ENCODE measurements at places on chromosomes 1 and 21. TPM values are rescaled to one million over a fixed set of nuclear protein-coding genes. Genes with fewer than 3 reads are reported as not detected.
A peak's percentile ranks its signal among the peaks of the same experiment; 100 is the strongest.

The PLXNA2 gene
- total RNA-seq: 42.6 TPM

GRCh38 chr1:84653130-84653677, 37.1 kb downstream of the SSX2IP start:
- no peak for ATAC-seq

- ATAC-seq: peak; percentile 99
Measured at GRCh38 chr1:113965703-113966412, 13.4 kb upstream of the OLFML3 start.

- ATAC-seq: no peak
Measured at GRCh38 chr1:208868554-208868953, 624.4 kb upstream of the PLXNA2 start.

GRCh38 chr1:76170084-76170483, 95.5 kb downstream of the ST6GALNAC3 start:
- ATAC-seq: no peak

DNA sequence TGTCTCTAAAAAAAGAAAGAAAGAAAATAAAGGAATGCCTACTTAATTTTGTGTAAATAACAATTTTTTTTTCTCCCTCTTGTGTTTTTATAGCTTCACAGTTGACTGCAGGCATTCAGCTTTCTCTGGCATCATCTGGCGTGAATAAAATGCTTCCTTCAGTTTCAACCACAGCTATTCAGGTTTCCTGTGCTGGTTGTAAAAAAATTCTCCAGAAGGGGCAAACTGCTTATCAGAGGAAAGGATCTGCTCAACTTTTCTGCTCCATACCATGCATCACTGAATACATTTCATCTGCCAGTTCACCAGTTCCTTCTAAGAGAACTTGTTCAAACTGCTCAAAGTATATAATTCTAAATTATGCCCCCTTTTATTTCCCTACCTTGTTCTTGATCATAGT, 18.0 kb downstream of the ZMYM1 start:
- peak; percentile 25 for ATAC-seq

GRCh38 chr1:200226268-200226968, 183.4 kb downstream of the ZNF281 start:
- no peak for ATAC-seq

DNA sequence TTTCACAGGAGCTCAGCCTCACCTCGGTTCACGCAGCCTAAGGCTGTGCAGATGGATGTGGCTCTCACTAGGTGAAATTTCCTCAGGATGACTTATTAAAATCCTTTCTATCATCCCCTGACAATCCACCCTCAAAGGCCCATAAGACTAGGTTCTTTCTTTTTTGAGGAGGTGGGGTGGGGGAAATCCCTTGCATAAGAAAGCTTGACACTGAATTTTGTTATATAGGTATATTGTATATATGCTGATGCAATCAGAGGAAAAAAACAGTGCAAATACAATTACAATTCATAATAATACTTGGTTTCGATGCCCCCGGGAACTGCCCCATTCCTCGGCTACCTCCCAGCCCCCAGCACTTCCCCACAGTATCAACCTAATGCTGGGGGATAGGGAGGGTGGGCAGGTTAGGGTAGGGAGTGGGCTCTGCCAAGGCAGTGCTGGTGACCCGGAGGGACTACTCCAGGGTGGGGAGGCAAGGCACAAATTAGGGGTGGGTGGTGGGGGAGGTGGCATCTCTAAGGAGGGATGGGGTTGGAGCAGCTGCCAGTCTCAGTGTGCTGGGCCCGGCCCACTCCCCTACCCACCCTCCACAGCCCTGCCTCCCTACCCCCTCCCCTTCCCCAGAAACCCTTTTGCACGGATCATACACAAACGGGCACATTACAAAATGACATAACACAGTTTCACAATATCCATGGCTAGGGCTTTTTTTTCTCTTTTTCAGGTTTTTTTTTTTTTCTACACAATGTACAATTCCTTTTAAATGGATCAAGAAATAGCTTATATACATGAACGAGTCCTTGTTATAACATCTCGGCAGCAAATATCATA, 30.9 kb downstream of the SLC27A3 start:
- ATAC-seq: no peak

GRCh38 chr1:197521118-197521739, 253.2 kb downstream of the CRB1 start:
- ATAC-seq: no peak

GRCh38 chr1:56135069-56135863, 444.1 kb downstream of the PLPP3 start:
- ATAC-seq: no peak

- no peak for ATAC-seq
Measured at GRCh38 chr1:67717876-67718275, 32.9 kb downstream of the GADD45A start.

- ATAC-seq: peak; percentile 29
Measured at GRCh38 chr1:39102537-39103327, 76.6 kb downstream of the NDUFS5 start.

All from motor neuron (in vitro differentiated cells).